ENCODE measurements at places on chromosomes 4 and X.

- DNase-seq, result no peak
Measured at GRCh38 chr4:108937066-108937465, 174.2 kb upstream of the ETNPPL start.

DNA sequence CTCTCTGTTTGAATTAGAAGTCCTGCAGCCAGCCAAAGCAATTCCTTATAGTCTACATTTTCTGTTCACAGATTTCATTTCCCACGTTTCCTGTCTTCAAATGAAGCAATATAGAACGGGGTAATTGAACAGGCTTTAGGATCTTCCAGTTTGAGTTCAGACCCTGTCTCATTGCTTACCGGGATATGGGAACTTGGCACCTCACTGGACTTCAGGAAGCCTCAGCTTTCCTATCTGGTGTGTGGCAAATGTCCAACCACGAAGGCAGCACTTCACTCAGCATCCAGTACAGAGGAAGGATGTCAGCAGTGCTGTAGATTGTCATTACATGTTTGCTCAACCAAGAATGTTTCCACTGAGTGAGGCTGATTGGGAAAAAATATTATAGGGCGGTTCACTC lies 271.1 kb upstream of the ZFP42 start:
- DNase-seq, result no peak

GRCh38 chrX:15158736-15159406 lies 111.0 kb downstream of the ASB9 start:
- no peak for DNase-seq

GRCh38 chr4:132333724-132334047 lies 815.4 kb upstream of the PCDH10 start:
- DNase-seq, result no peak

DNA sequence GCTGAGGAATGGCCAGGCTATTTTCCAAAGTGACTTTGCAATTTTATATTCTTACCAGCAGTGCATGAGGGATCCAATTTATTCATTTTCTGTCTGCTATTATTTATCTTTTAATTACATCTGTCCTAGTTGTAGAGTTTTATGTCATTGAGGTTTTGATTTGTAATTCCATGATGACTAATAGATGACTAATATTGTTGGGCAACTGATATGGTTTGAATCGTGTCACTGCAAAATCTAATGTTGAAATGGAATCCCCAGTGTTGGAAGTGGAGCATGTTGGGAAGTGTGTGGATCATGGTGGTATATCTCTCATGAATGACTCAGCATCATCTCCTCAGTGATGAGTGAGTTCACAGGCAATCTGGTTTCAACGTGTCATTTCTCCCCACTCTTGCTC lies 201.5 kb downstream of the TBX22 start:
- DNase-seq, result no peak

DNA sequence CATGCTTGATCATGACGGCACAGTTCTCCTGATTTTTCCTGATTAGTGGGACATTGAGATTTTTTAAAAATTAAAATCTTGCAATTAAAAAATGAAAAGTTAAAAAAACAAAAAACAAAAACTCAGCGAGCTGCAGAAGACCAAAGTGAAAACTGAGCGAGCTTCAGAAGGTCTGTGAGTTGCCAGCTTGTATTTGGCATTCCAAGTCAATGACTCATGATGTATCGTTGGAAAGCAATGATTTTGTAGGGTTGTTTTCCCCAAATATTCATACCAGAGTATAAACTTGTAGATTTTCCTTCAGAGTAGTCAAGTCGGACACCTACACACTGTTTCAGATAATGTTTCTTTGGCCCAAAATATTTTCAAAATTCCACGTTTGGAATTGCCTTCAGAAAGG lies 76.9 kb downstream of the LRRC66 start:
- DNase-seq, result no peak

GRCh38 chrX:108064001-108064400 lies 19.1 kb downstream of the VSIG1 start:
- no peak for DNase-seq

- no peak for DNase-seq
Measured at GRCh38 chrX:25154168-25154567, 138.4 kb upstream of the ARX start.

- DNase-seq, result no peak
Measured at GRCh38 chr4:188372058-188372457, 232.8 kb downstream of the TRIML1 start.

DNA sequence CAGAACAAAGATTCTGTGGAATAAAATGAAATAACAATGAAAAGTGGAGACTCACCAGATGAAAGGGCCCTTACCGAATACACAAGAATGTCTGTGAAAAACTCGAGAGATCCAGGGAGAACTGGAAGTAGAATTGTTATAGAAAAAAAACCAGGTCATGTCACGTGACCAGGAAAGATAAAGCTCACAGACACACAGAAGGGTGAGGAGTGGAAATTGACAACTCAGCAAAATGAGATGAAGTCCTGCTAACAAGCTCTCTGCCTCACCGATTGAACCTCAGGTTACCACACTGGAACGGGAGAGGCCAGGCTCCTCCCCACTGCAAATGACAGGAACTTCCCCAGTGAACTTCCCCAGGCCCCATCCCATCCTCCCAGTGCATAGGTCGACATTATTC lies 1618.0 kb upstream of the PCDH10 start:
- no peak for DNase-seq

DNA sequence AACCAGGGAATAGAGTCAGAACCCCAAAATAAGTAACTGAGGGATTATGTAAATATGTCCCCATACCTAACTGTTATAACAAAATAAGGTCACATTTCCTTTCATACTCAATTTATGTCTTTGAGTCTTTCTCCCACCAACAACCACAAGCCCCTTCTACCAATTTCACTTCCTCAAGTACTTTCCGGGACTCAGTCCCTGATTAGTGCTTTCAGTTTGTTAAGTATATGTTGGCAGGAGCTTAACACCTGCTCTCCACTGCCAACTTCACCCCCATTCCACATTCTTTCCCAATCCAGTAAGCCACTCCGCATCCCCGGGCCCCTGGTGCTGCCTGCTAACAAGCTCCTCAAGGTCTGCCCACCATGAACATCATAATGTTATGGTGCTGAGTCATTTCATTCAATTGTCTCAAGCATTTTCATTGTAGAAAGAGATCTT lies 71.3 kb upstream of the SPRY1 start:
- no peak for DNase-seq

- DNase-seq, result no peak
Measured at GRCh38 chrX:12245650-12246645, 107.7 kb downstream of the FRMPD4 start.

- no peak for DNase-seq
Measured at GRCh38 chr4:39045827-39046221, 13.6 kb upstream of the TMEM156 start.

DNA sequence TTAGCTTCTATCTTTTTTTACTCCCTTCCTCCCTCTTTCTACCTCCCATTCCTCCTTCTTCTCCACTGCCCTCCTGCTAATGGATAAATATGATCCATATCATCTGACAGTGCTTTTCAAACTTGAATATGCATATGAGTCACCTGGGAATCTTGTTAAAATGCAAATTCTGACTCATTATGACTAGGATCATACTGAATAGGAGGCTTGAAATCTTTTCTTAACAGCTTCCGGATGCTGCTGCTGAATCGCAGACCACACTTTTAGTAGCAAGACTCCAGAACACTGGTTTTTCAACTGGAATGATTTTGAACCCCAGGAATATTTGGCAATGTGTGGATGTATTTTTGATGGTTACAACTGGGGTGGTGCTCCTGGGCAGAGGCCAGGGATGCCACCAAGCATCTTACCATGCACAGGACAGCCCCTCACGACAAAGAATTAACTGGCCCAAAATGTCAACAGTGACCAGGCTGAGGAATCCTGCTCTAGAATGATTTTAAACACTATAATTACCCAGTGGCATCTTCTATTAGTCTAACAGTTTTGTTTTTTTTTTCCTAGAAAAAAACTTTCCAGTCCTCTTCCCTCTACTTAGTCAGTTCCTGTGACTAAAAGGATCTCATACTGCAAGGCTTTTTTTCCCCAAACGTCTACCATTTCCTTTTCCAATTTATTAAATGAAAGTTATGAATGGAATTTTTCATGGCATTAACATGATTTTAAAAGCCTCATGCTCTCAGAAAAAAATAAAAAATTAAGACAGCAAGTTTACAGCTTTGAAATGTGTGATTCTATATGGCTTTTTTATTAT lies 10.6 kb upstream of the PYURF start:
- no peak for DNase-seq

DNA sequence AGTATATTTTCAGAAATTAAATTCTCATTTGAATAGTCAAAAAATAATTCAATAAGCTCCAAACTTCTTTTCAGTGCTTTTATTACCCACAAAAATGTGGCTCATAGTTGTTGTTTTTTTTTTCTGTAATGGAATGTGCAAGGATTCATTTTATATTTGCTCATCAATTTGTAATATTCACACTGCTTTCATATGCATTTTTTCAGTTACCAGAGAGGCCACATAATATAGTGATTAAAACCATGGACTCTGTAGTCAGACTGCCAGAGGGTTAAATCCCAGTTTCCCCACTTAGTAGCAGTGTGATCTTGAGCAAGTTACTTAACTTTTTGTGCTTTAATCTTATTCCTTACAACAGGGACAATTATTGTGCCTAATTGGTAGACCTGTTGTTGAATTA lies 64.5 kb downstream of the FAM9B start:
- DNase-seq, result no peak

GRCh38 chr4:165347647-165348569 lies 20.4 kb downstream of the MSMO1 start:
- DNase-seq, result no peak

DNA sequence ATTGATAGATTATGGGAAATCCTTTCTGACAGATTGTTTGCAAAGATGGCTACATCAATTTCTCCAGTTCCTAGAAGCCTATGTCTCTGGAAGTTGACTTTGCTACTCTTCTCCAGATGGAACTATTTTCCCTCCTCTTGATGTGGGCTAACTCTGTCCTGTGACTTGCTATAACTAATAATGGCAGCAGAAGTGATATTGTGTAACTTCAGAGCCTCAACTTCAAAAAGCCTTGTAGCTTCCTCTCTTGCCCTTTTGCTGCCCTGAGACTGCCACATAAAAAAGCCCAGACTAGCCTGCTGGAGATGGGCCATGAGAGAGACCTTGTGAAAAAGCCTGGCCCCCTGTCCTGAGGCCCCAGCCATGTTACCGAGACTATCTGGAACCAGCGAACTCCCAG lies 210.7 kb upstream of the SLC7A11 start:
- DNase-seq, result no peak

DNA sequence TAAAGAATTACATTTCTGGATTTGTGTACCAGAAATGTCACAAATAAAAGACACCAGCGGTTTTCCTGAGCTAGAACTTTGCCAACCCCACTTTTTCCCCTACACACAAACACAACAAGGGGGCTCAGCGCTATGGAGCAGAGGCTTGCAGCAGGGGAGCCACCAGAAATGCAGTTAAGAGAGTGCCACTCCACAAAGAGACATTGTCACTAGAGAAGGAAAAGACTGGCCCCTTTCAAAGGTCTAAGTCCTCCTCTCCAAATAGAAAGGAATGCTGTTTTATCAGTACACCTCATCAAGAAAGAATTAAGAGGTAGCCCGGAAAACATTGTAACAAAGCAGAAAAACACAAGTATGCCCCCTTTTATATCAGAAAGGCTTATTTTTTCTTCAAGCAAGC lies 419.5 kb downstream of the HNRNPD start:
- no peak for DNase-seq

DNA sequence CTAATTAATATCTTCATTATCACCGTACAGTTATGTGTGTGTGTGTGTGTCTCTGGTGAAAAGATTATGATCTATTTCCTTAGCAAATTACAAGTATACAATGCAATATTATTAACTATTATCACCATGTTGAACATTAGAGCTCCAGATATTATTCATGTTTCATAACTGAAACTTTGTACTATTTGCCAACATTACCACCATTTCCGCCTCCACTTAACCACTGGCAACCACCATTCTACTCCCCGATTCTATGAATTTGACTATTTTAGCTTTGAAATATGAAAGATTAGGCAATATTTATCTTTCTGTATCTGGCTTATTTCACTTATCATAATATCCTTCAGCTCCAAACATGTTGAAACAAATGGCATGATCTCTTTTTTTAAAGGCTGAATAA lies 717.9 kb downstream of the ARAP2 start:
- DNase-seq, result no peak

- no peak for DNase-seq
Measured at GRCh38 chr4:7003879-7004240, 39.3 kb upstream of the TADA2B start.

DNA sequence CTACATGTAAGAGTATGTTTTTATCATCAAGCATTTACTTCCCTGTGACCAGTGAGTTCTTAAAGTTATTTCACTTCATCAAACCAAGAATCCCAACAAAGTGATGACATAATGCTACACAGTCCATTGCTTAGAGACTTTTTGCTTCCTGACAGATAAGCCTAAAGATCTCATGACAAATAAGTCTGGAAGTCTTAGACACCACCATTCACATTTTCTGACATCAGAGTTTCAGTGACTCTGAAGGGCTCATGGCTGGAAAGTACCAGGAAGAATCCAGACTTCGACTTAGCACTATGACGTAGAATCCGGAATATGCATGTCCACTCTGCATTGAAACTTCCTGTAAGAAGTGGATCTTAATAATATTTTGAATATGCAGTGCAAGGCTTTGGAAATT lies 53.7 kb downstream of the CLDN22 start:
- DNase-seq, result no peak

DNA sequence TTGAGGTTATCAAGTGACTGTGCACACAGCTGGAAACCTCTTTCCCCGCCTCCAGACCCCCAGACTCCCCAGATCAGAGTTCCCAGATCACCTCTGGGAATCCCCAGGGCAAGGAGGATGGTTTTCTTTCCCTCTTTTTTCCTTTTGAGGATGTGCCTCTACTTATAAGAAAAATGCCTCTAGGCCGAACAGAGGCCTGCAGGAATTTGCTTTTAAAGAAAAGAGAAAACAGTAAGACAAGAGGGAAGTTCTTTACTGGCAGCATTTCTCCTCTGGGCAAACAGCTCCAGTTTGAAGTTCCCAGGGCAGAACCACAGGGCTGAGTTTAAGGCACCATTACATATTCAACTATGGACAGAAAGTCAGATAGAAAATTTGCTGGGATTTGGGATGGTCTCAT lies 837.9 kb upstream of the LCORL start:
- DNase-seq, result no peak

DNA sequence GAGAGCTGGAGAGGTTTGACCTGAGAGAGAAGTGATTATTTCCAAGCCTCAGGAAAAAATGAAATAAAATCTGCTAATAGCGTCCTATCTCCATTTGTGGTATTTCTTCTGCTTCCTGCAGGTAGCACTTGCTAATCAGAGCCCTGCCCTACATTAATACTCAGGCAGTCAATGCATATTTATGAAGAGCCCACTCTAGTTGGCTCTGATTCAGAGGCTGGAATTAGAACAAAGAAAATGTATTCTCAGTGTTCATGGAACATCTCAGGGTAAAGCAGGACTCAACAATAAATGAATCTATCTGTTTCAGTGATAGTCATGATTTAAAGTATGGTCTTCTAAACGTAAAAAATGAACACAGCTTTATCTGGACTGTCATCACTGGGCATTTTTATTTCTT lies 1.4 kb upstream of the ATP8A1 start:
- no peak for DNase-seq

GRCh38 chr4:113461281-113461680 lies 300.3 kb downstream of the CAMK2D start:
- DNase-seq, result no peak

All from thyroid gland (tissue), 4 donors.